ENCODE measurements at places on chromosomes 1 and 21.

DNA sequence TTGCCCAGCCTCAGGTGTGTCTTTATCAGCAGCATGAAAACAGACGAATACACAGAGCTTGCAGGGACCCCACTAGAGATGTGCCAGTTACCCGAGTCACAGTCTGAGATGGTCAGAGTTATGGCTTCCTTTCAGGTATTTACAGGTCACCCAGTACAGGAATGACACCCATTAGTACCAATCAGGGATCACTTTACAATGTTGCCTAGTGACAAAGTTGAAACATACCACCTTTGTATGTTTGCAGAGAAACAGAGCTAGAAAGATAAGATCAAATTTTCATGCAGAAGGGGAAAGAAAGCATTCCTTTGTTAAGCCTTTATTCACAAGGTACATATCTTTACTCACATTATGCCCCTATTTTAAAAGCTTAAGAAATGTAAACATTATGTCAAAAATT, 137.6 kb downstream of the RGS7 start:
- no peak for DNase-seq

DNA sequence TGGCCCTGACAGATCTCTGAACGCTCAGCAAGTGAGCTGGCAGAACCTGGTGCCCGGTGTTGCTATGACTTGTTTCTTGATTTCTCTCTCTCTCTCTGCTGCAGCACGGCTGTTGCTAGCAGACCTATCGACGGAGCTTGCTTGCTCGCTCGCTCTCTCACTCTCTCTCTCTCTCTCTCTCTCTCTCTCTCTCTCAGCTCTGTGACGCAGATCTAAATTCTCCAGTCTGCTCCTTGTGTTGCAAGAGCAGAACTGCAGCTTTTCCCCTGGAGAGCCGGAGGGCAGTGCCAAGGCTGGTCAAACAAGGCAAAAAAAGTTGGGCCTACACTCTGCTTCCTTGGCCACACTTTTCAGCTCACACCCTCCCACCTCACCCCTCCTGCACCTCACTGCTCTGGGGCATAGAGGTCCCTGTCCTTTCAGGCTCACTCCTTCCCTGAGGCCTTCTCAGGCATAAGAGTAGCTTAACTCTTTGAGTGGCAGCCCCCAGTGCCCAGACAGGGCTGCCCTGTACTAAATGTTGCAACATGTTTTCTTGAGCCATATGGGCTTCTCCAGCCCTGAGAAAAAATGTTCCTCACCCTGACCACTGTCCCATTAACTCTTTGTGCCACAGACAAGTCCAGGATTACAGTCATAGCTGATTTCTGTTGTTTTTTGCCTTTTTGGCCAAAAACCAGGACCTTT, 72.2 kb downstream of the CD46 start:
- peak; percentile 90 for DNase-seq

DNA sequence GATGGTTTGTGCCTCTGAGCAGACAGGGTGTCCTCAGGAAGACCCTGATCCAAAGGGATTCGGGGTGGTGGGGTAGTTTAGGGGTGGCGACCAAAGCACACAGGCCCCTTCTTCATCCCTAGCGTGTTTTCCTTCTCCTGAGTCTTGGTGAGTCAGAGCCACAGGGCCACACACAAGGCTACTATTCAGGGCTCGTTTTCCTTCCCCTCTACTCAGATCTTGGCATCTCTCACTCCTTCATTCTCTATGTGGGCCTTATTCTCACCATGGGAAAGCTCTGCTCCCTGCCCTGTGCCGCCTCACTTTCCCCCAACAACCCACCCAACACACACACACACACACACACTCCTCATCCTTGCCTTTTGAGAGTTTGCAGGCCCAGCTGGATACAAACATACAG, 43.6 kb upstream of the WNT2B start:
- no peak for DNase-seq

GRCh38 chr21:43676391-43676790, 17.0 kb downstream of the RRP1B start:
- no peak for DNase-seq

- DNase-seq, result no peak
Observed at GRCh38 chr1:43978551-43979260, at the start of gene B4GALT2. B4GALT2 (plus strand) TSS chr1:43979210; CDS start chr1:43981161, 1,951 bp downstream.

- no peak for DNase-seq
Observed at GRCh38 chr1:167683226-167683625, 38.6 kb upstream of the MPZL1 start.

- no peak for DNase-seq
Observed at GRCh38 chr1:22936681-22937080, 36.0 kb downstream of the LACTBL1 start.

DNA sequence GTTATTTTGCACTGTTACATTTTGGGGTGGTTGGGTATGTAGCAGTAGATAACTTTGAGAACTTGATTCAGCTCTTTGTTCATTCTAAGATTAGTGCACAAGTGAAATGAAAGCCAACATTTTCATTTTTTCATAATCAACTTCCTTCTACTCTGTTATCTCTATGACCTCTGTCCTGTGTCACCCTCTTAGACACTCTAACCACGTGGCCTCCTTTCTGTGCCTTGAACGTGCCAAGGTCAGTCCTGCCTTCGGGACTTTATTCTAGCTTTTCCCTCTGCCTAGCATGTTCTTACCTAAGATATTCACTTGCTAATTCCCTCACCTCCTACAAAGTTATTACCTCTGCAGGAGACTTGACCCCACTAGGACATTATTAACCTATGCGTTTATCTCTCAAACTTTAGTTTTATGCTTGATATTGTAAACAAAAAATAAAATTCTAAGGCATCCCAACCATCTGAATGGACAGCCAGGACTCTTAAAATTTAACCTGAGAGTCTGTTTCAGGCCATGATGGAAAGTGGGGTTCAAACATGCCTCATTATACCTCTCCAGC, 19.2 kb upstream of the EDEM3 start:
- no peak for DNase-seq

DNA sequence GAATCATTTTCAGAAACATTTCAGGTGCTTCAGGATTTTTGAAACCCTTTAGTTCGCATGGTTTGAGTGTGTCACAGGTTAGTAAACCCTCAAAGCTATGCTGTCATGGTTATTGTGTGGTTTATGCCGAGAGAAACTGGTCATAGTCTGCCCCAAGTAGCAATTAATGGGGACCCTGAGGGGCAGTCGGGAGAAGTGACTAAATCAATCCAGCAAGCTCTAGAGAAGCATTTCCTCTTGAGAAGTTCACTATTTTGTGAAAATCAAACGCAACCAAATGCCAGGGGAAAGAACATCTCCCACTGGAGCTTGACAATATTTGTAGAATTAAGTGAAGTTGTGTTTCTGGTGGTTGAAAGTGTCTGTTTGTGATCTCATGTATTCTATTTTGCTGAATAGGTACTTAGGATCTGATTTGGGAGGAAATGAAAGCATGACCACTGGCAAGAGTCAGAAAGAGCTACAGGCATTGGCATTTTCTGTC, 63.0 kb upstream of the BACH1 start:
- DNase-seq, result no peak

- peak; percentile 23 for DNase-seq
Observed at GRCh38 chr1:52842643-52843310, at the start of gene ZYG11A. ZYG11A (plus strand) TSS chr1:52842760; CDS start chr1:52842884, 124 bp downstream.

- DNase-seq, result no peak
Observed at GRCh38 chr1:30755746-30756145, 1.8 kb downstream of the LAPTM5 start.

DNA sequence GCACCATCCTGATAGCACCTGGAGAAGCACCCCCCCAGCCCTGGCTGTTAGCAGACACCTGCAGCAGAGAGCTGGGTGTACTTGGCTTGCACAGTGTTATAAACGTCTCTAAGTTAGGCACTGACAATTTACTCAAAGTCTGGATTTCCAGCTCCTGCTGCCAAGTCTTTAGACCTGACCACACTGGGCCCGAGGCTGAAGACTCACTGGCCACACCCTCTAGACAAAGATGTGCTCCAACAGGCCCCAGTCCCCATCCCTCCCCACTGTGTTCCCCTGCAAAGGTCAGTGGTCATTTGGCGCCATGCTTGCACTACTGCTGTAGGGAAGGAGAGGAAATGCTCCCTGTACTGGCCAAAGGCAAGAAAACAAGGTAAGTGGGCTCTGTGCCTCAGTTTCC, 31.1 kb downstream of the PADI6 start:
- no peak for DNase-seq

GRCh38 chr1:204151552-204152309, at the start of gene ETNK2:
ETNK2 (minus strand) TSS chr1:204152044; CDS start chr1:204151852, 192 bp downstream.
- DNase-seq, result peak; percentile 16

DNA sequence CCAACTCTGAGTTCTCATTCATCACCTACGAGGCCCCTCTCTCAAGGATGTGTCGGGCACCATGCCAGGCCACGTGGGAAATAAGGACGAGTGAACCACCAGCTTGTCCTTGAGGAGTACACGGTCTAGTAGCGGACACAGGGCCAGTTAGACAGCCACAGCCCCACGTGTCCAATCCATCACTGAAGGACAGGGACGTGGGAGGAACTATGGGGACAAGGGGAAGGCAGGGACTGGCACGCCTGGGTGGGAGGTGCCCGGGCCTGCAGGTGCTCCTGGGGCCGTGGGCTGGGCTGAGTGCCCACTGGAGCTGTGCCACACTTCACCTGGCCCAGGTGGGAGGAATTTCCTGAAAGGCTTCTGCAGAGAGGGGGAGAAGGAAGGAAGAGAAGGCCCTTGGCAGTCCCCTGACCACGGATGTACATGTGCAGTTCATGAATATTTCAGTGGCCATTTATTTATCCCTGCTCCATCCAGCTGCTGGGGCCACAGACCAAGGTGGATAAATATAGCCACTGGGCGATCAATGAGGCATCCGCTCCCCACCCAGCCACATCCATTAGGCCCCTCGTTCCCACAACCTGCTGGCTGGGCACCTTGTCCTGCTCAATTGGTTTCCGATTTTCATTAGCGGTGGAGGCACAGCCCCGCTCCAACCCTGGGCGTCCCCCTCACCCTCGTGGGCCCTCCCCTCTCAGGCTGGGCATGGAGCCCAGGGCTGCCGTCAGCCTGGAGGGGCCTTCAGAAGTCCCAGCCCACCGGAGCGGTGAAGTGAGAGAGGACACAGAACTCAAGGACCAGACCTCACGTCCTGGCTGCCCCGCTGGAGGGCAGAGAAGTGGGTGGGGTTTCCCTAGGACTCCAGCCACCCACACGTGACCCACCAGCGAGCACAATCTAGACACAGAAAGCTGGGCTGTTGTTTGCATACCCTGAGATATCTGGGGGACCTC, 59.5 kb downstream of the CASZ1 start:
- DNase-seq, result no peak

- no peak for DNase-seq
Observed at GRCh38 chr1:31549809-31550620, 26.3 kb upstream of the TINAGL1 start.

Measured in kidney glomerular epithelial cell (primary cell).